CD4-positive, alpha-beta T cell treated with Interleukin-4 for 4 hours (primary cell): ENCODE measurements at places on chromosomes 2 and 18.

DNA sequence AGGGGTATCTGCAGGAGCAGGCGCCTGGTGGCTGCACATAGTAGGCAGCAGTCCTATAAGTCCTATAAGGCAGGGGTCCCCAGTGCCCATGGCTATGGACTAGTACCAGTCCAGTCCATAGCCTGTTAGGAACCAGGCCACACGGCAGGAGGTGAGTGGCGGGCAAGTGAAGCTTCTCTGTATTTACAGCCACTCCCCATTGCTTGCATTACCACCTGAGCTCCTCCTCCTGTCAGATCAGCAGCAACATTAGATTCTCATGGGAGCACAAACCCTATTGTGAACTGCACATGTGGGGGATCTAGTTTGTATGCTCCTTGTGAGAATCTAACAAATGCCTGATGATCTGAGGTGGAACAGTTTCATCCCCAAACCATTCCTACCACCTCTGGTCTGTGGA is 33.1 kb downstream of the STK25 start:
- no peak for DNase-seq

DNA sequence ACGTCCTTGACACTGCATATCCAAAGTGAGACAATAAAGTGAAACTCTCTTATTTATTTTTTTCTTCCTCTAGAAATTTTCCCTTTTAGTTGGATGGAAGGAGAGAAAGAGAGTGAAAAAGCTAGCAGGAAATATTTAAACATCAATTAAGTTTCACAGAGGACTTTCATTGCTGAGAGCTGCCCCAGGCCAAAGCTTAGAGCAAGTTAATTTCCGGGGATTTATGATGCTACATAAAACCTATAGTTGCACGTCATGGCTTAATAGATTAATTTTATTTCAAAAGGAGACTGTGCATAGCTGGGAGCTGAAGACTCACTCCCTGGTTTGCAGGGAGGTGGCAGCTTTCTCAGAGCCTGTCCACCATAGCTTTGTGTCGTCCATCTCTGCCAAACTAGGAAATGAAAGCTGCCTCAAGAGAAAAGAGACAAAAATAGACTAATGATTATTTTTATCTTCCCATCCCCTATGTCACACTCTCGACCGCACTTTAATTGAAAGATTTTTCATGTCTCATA is 323.3 kb upstream of the RAB6C start:
- DNase-seq: no peak

DNA sequence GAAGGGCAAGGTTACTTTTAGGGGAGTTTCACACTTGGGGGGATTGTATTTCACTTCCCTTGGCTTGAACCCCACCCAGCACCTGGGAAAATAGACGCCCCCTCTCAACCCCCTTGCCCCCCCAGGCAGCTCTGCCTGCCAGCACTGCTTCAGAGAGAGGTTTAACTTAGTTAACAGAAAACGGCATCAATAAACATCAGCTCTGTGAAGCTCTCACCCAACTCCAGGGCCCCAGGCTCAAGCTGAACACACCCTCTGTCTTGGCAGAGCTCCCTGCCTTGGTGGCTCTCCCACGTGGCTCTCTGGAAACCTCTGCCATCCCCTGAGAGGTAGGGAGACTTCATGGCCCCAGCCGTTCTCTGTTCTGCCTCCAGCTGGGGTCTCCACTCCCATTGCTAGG is 244.1 kb downstream of the ACKR3 start:
- no peak for DNase-seq

- no peak for DNase-seq
Measured at GRCh38 chr2:162090109-162090508, 16.1 kb upstream of the DPP4 start.

DNA sequence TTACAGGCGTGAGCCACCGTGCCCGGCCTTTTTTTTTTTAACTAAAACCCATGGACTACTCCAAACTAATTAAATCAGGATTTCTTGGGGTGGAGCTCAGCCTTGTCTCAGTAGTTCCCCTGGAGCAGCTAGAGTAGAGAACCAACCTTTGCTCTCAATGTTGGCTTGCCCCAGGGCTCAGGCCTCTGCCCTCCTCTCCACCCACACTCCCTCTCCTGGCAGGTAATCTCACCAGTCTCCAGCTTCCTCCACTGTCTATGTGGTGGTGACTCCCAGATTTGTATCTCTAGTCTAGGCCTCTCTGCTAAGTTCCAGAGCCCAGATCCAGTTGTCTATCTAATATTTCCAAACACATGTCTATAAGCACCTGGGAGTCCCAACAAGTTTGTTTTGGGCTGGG is 9.6 kb upstream of the MTA3 start:
- no peak for DNase-seq

- DNase-seq: no peak
Measured at GRCh38 chr2:128695646-128696220, 377.1 kb upstream of the HS6ST1 start.

GRCh38 chr2:142165790-142166189 is 35.0 kb upstream of the LRP1B start:
- no peak for DNase-seq

DNA sequence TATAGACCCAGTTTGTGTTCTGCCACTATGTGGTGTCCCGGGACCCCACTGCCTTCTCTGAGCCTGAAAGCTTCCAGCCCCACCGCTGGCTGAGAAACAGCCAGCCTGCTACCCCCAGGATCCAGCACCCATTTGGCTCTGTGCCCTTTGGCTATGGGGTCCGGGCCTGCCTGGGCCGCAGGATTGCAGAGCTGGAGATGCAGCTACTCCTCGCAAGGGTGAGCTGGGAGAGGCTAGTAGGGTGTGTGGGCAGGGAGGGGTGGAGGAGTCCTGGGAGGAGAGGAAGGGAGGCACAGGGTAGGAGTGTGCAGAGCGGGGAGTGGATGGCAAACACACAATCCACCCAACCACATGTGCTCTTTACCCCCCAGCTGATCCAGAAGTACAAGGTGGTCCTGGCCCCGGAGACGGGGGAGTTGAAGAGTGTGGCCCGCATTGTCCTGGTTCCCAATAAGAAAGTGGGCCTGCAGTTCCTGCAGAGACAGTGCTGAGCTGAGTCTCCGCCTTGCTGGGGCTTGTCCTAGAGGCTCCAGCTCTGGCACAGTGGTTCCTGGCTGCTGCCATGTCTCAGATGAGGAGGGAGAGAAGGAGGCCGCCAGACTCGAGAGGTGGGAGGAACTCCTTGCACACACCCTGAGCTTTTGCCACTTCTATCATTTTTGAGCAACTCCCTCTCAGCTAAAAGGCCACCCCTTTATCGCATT is 16.9 kb downstream of the PRKAG3 start:
- DNase-seq: no peak

GRCh38 chr18:45049578-45050319 is 369.1 kb downstream of the SETBP1 start:
- DNase-seq: no peak

DNA sequence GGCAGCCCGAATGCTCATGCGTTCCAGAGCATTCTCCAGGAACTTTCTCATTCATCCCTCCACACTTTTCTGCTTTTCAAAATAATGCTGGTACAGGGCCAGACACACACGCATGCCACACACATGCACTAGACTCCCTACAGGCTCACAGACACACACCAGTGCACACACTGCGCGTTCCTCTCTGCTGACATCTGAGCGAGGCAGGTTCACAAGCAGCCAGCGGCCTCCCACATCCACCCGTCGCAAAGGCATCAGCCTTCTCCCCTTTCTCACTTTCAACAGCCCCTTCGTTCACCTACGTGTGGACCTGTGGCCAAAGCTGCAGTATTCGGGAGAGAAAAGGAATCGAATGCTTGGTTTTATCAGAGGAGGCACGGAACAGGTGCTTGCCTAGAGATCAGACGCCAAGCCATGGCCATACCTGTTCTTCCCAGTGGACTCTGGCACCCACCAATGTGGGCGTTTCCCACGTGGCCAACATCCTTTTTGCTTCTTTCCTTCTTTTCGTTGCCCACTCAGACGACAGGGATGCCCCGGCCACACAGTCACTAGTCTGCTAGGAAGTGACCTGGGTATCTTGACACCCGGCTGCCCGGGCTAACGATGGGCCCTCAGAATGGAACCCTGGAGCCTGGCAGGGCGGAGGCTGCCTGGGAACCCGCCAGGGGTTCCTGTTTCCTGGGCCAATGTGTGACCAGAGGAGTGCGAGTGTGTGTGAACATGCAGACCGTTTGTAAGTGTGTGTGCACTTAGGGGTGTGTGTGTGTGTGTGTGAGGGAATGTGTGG is 85.8 kb upstream of the ID2 start:
- DNase-seq: no peak

DNA sequence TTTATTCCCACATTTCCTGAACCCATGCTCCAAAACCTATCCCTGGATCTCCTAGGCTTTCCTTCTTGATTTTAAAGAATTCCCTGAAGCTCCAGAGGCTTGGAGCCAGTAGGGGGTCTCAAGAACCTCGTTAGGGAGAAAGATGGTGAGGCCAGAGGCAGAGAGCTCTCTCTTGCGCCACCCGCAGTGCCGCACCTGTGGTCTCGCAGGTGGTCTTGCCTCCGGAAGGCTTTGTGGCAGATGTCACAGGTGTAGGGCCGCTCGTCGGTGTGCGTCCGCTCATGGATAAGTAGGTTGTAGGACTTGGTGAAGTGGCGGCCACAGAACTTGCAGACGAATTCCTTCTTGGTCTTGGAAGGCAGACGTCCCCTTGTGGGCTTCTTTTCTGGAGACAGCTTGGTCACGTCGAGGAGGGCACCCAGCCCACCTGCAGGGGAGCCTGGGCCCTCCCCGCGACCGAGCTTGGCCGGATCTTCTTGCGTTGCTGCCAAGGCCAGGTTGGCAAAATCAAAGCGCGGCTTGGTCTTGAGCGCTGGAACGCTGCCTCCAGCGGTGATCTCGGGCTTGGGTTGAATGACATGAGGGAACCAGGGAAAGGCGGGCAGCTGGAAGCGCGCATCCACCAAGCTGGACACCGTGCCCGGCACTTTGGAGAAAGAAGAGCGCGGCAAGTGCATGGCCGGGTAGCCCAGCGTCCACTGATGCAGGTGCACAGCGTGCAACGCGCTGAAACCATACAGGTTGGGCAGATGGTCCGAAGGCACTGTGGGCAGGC is 5.3 kb downstream of the OSR1 start:
- no peak for DNase-seq

DNA sequence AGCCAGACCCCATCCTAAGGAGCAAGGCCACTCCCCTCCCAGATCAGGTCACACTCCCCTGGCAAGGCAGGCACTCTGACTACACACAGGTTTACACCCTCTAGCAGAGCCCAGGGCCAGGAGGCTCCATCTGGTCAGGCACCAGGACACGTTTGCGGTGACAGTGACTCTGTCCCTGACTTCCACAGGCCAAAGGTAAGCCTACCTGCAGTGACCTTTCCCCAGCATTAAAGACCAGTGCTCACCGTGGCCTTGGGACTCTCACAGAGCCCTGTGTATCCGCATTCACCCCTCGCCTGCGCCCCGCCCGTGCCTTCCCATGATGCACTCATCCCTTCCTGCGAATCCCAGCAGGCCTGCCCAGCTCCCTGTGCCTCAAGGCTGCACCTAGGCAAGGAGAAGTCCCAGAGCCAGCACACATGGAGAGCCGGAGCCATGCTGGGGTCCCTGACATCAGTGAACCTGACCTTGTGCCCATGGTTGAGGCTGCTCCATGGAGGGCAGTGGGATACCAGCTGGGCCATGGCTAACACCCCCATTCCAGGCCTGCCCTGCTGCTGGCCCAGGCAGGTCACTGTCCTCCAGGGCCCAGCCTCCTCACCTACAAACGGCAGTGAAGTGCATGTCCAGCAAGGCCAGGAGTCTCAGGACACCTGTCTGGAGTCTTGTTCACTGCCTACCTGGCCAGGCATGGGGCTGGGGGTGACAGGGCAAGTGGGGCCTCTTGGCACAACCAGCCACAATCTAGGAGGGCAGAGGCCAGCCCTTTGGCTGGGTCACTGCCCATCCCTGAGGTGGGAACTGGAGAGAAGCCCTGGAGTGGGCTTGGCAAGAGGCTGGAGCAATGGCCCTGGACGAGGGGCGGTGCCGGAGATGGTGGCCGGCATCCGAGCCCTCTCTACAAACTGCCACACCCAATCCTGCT is 3.0 kb downstream of the NEURL3 start:
- DNase-seq: no peak

DNA sequence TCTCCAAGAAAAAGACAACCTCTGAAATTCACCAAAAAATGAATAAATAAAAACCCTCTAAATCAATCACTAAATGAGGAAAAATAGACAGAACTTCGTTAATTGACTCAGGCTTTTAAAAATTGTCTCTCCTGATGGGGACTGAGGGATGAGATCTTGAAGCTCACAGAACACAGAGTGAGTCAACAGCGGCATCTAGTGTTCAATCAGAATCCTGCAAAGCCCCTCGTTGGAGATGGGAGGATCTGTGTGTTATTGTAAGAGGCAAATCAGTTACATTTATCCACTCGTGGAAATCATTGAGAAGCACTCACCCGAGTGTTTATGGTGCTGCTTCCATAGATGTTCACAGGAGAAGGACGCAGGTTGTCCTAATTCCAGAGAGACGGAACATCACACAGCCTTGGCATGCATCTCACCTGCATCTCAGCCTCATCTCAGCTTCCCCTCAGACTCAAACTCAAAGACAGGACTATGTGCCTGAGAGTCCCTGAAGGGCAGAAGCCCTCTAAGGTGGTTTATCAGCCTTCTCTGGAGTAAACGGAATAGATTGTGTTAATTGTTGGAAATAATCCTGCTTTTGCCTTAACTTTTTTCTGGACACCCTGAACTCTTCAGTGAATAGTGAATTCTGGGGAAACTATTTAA is 82.0 kb downstream of the MREG start:
- DNase-seq: peak; percentile 55

DNA sequence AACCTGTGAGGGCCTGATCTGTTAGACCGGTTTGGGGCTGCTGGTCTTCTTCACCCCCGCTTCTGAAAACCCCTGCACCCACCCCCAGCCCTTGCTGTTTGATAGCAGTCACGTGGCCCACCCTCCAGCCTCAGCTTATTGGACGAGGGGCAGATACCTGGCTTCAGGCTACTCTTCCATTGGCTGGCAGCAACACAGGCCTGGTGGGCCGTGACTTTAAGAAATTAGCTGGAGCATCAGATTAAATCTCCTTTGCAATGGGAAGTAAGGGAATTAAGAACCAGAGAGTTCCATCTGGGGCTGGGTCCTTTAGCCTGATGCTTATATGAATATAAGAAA is 107.3 kb downstream of the KLHL29 start:
- DNase-seq: no peak

DNA sequence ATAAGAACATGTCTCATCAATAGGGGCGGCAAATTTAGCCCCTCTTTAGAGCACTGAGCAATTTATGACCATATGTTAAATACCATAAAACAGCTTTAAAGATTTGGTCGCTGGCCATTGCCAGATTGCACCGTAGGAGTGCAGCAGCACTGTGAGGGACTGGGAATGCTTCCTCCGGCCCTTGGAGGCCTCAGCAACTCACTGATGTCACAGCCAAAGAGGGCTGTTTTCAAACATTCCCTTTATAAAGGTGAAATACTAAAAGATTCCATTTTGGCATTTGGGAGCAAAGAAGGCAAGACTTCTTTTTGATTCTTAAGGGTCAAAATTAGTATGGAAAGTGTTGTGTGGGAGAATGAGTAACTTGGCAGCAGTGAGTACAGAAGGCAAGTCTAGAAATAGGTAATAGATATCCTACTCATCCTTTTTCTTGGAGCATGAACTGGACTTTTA is 63.7 kb downstream of the BABAM2 start:
- no peak for DNase-seq

DNA sequence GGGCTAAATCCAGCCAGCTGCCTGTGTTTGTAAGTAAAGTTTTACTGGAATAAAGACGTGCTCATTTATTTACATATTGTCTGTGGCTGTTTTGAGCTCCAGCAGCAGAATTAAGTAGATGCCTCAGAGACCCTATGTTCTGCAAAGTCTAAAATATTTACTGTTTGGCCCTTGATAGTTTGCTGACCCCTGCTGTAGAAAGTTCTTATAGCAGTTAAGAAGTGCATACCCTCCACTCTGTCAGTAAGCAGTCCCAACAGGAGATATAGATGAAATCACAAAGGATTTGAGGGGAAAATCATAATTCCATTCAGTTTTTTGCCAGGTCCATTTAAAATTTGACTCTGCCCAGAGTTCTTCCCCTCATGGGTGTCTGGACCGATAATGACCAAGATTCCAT is 50.1 kb upstream of the ITM2C start:
- DNase-seq: no peak
